ENCODE measurements at places on chromosomes 3 and 15. TPM values are rescaled to one million over a fixed set of nuclear protein-coding genes. Genes with fewer than 3 reads are reported as not detected.
A peak's percentile ranks its signal among the peaks of the same experiment; 100 is the strongest.

DNA sequence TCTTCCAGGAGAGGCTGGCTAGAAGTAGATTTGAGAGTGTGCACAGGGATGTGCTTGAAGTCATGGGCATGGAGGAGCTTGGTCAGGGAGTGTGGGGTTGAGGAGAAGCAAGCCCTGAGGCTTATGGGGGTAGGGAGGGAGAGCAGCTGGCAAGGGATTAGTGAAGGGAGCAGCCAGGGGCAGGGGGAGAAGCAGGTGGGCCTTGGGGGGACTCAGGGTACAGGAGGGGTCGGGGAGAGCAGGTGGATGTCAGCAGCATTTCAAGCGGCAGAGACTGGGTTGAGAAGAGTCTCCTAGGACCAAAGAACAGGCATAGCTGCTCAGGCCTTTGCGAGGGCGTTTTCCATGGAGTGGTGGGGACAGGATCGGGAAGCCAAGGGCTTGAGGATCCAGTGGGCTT, 3.4 kb upstream of the LMAN1L start:
- H3K36me3 ChIP-seq, result peaks cover 8% of the 10 kb centered on the region
- H3K27me3 ChIP-seq, result no peaks in the 10 kb centered on the region
- no peak for DNase-seq
- H3K27ac ChIP-seq, result no peak overlapping the region
- H3K4me3 ChIP-seq, result no peak overlapping the region

DNA sequence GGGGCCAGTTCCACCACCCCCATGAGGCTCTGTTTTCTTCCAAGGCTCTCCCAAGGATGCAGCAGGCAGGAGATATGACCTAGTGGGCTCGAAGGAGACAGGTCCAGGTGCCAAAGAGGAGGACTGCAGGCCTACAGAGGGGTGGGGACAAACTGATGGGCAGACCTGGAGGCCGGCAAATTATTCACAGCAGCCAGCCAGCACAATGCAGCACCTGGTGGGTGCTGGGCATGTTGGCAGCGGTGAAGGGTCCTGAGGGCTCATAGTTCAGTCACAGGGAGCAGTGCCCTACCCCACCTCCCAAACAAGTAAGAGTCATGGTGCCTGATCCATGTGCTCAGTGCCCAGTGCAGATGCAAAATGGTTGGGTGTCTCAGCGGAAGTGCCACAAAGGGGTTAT, 171.7 kb downstream of the ABHD5 start:
- peaks cover 26% of the 10 kb centered on the region for H3K27me3 ChIP-seq
- DNase-seq, result no peak
- H3K4me1 ChIP-seq, result no peaks in the 10 kb centered on the region
- no peaks in the 10 kb centered on the region for H3K36me3 ChIP-seq

DNA sequence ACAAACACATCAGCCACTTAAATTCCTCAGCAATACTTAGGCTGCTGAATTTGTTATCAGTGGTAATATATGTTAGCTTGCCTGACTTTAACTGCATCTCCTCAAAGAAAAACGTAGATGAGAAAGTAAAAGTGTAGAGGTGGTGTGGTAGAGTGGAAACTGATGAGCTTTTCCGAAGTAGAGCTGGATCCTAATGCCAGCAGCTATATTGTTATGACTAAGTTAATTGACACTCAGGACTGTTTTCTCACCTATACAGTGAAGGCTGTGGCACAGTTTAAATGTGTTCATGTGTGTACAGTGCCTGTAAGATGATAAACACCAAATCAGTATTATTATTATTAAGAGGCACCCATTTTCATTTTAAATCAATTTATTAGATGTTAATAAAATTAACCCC, 174.9 kb downstream of the TNIK start:
- DNase-seq, result no peak
- no peak overlapping the region for H3K4me3 ChIP-seq
- no peaks in the 10 kb centered on the region for H3K27me3 ChIP-seq
- H3K4me1 ChIP-seq, result peaks cover 61% of the 10 kb centered on the region

- H3K36me3 ChIP-seq, result no peaks in the 10 kb centered on the region
- no peak overlapping the region for H3K27ac ChIP-seq
- H3K4me1 ChIP-seq, result no peaks in the 10 kb centered on the region
These were observed 539 bp upstream of the LAMB2 start for GRCh38 chr3:49133226-49133951.

- H3K27ac ChIP-seq, result peak overlapping the region; percentile 65
- DNase-seq, result peak; percentile 45
- H3K27me3 ChIP-seq, result no peaks in the 10 kb centered on the region
- H3K4me3 ChIP-seq, result no peak overlapping the region
- H3K4me1 ChIP-seq, result peaks cover 49% of the 10 kb centered on the region
- no peaks in the 10 kb centered on the region for H3K36me3 ChIP-seq
These were observed 33.9 kb downstream of the PIK3CA start for GRCh38 chr3:179181993-179182551.

GRCh38 chr3:43415088-43415487, 128.7 kb downstream of the SNRK start:
- H3K36me3 ChIP-seq, result no peaks in the 10 kb centered on the region
- H3K4me1 ChIP-seq, result peaks cover 18% of the 10 kb centered on the region
- no peak for DNase-seq
- H3K27ac ChIP-seq, result no peak overlapping the region
- no peak overlapping the region for H3K4me3 ChIP-seq

- H3K36me3 ChIP-seq, result no peaks in the 10 kb centered on the region
- H3K4me3 ChIP-seq, result no peak overlapping the region
- no peaks in the 10 kb centered on the region for H3K4me1 ChIP-seq
- no peak for DNase-seq
- H3K27ac ChIP-seq, result no peak overlapping the region
- H3K27me3 ChIP-seq, result no peaks in the 10 kb centered on the region
These were observed 94.9 kb downstream of the HMG20A start for GRCh38 chr15:77515613-77516012.

DNA sequence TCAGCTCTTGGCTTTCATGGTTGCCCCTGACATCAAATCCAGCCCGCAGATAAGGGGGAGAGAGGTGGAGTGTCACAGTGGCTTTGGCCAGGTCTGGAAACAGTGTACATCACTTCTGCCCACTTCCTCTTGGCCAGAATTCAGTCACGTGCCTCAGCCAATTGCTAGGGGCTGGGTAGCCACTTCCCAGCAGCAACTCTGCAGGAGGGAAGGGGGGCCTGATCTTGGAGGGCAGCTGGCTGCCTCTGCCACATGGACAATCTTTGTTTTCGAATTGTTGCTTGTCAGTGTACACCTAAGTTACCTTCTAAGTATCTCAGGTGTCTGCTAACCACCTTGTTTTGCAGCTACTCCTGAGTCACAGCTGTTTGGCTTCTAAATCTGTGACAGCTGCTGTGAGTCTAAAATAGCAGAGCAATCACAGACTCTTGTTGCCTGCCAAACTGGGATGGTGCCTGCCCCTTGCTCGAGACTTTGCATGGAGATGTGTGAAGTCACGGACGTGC, 41.0 kb upstream of the LIMD1 start:
- H3K36me3 ChIP-seq, result no peaks in the 10 kb centered on the region
- no peak overlapping the region for H3K4me3 ChIP-seq
- DNase-seq, result no peak
- H3K4me1 ChIP-seq, result no peaks in the 10 kb centered on the region
- no peak overlapping the region for H3K27ac ChIP-seq

- DNase-seq, result no peak
- H3K27me3 ChIP-seq, result no peaks in the 10 kb centered on the region
- H3K4me1 ChIP-seq, result peaks cover 61% of the 10 kb centered on the region
- peaks cover 31% of the 10 kb centered on the region for H3K36me3 ChIP-seq
- no peak overlapping the region for H3K27ac ChIP-seq
These were observed 88.7 kb downstream of the CBLB start for GRCh38 chr3:105780107-105780506.

DNA sequence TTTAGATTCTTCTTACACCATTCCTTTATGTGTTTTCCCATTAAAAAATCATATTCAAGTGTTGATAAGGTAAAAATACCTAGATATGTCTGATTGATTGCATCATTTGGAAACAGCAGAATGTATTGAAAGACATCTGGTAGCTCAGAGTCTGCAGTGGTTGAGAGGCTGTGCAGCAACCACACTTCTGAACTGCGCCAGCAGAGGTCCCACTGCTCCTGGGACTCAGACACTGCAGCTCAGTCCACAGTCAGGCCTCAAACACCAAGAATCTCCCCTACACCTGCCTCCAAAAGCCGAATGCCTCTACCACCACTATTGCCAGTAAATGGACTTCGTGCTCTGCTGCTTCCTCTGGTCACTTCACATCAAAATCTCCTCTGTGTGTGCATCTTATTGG, 176.9 kb upstream of the LMCD1 start:
- no peak overlapping the region for H3K4me3 ChIP-seq
- H3K4me1 ChIP-seq, result peaks cover 17% of the 10 kb centered on the region
- no peak overlapping the region for H3K27ac ChIP-seq
- H3K36me3 ChIP-seq, result no peaks in the 10 kb centered on the region

GRCh38 chr3:5197022-5197421, 9.5 kb downstream of the EDEM1 start:
- H3K4me3 ChIP-seq, result peak overlapping the region; percentile 64
- H3K27ac ChIP-seq, result peak overlapping the region; percentile 98
- no peaks in the 10 kb centered on the region for H3K27me3 ChIP-seq
- peaks cover 88% of the 10 kb centered on the region for H3K4me1 ChIP-seq
- H3K36me3 ChIP-seq, result peaks cover 83% of the 10 kb centered on the region
- no peak for DNase-seq

GRCh38 chr3:138125548-138126221, 6.5 kb downstream of the A4GNT start:
- no peaks in the 10 kb centered on the region for H3K4me1 ChIP-seq
- H3K4me3 ChIP-seq, result no peak overlapping the region
- H3K27ac ChIP-seq, result no peak overlapping the region
- H3K36me3 ChIP-seq, result no peaks in the 10 kb centered on the region
- peaks cover 6% of the 10 kb centered on the region for H3K27me3 ChIP-seq
- DNase-seq, result no peak

DNA sequence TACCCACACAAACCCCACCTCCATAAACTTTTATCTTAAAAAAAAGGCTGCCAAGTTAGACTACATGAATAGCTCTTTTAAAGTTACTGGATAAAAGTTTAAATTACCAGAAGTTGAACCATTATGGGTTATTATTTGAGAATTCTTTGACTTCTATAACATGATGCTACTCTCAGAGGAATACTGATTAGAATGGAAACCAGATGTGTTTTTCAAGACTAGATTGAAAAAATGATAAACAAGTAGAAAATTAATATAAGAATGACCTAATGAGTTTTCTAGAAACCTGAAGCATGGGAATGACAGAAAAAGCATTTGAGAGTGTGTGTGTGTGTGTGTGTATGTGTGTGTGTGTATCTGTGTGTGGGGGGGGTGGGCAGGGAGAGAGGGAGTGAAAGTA, 12.4 kb upstream of the FGF7 start:
- no peaks in the 10 kb centered on the region for H3K4me1 ChIP-seq
- H3K27me3 ChIP-seq, result peaks cover 13% of the 10 kb centered on the region
- no peak overlapping the region for H3K27ac ChIP-seq
- H3K4me3 ChIP-seq, result no peak overlapping the region
- H3K36me3 ChIP-seq, result no peaks in the 10 kb centered on the region
- no peak for DNase-seq

DNA sequence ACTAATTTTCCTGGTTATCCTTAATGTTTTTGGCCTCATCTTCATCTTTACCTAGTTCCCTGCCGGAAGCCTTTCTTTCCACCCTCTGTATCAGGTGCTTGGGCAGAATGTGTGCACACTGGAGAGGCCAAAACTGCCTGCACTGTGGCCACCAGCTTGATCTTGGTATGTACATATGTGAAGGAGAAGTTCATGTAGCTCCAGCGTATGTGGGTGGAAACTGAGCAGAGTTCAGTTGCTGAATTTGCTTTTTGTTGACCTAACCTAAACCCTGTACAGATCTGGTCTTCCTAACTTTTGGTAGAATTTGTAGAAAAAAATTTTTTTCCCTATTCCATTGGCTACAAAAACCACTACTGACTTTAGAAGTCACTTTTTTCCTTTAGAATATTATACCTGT, 65.9 kb upstream of the IGSF10 start:
- H3K27ac ChIP-seq, result no peak overlapping the region
- H3K4me1 ChIP-seq, result no peaks in the 10 kb centered on the region
- H3K27me3 ChIP-seq, result peaks cover 9% of the 10 kb centered on the region
- no peaks in the 10 kb centered on the region for H3K36me3 ChIP-seq
- no peak for DNase-seq

DNA sequence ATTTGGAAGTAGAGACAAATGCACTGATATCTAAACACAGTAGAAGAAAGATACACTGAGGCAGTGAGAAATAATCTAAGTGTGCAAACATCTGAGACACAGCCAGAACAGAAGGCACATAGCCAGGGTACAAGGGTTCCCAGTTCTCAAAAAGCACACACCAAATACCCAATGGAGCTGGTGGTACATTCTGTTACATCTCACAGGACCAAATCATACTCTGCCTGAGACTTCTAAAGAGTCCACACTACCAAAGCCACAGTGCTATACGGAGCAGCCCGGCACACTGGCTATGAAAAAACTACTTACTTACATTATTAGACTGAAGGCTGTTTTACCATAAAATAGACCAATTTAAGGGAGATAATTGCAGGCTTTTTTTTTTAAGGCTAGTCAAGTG, 19.3 kb downstream of the CLPX start:
- H3K27me3 ChIP-seq, result no peaks in the 10 kb centered on the region
- H3K4me3 ChIP-seq, result no peak overlapping the region
- no peak overlapping the region for H3K27ac ChIP-seq
- no peaks in the 10 kb centered on the region for H3K4me1 ChIP-seq
- H3K36me3 ChIP-seq, result peaks cover 9% of the 10 kb centered on the region

DNA sequence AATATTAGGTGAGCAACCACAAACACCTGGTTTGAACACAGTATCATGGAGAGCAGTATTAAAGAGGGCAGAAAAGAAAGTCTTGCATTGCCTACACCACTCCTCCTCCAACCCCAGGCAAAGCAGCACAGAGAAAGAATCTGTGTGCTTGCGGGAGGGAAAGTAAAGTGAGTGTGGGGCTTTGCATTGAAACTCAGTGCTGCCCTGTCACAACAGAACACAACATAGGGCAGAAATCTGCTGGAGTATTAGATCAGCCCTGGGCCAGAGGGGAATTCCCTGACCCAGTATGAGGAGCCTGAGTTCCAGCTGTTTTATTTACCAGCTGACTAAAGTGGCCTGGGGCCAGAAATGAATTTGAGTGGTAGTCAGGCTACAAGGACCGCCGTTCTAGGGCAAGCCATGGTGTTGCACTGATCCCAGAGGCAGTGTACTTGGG, 75.5 kb downstream of the SPATA16 start:
- no peaks in the 10 kb centered on the region for H3K4me1 ChIP-seq
- no peaks in the 10 kb centered on the region for H3K36me3 ChIP-seq
- no peak overlapping the region for H3K27ac ChIP-seq
- H3K4me3 ChIP-seq, result no peak overlapping the region
- DNase-seq, result no peak

PRSS50 gene
- total RNA-seq, result not detected

CPLX3 gene
- not detected for total RNA-seq

GP9 gene
- total RNA-seq, result not detected

HHLA2 gene
- 0.26 TPM for total RNA-seq

CATSPER2 gene
- total RNA-seq, result 4.5 TPM

NANOGP8 gene
- not detected for total RNA-seq

ARHGAP31 gene
- 3.7 TPM for total RNA-seq

LIPC gene
- total RNA-seq, result 0.14 TPM

Measured in activated naive CD4-positive, alpha-beta T cell treated with anti-CD3 and anti-CD28 coated beads for 36 hours (primary cell).